Fibroblast of villous mesenchyme (primary cell): ENCODE measurements at places on chromosomes 4 and X. TPM values are rescaled to one million over a fixed set of nuclear protein-coding genes. Genes with fewer than 3 reads are reported as not detected.

Gene AKAP4
- not detected in 2 replicates for total RNA-seq

Gene APEX2
- 6.1 and 7.8 TPM in 2 replicates for total RNA-seq

Gene TTC29
- under 0.01 TPM in 1 of 2 replicates, not detected in the other for total RNA-seq

Gene FGB
- not detected in 2 replicates for total RNA-seq

Gene DGKK
- not detected in 2 replicates for total RNA-seq

Gene DDX53
- under 0.01 TPM in 1 of 2 replicates, not detected in the other for total RNA-seq

Gene EMD
- 34.5 and 35.1 TPM in 2 replicates for total RNA-seq

Gene COL4A6
- 0.32 and 1.7 TPM in 2 replicates for total RNA-seq

Gene STOX2
- 0.43 and 0.97 TPM in 2 replicates for total RNA-seq

Gene PNMA6E
- not detected in 2 replicates for total RNA-seq

Gene SLC10A7
- 11.9 and 20.3 TPM in 2 replicates for total RNA-seq

Gene DUSP21
- not detected in 2 replicates for total RNA-seq

Gene SOD3
- 14.2 and 21.9 TPM in 2 replicates for total RNA-seq
